Mesothelial cell of epicardium (in vitro differentiated cells): ENCODE measurements at places on chromosomes 3 and 15.

- no peak for DNase-seq
Observed at GRCh38 chr3:154398084-154398967, 31.7 kb downstream of the GPR149 start.

DNA sequence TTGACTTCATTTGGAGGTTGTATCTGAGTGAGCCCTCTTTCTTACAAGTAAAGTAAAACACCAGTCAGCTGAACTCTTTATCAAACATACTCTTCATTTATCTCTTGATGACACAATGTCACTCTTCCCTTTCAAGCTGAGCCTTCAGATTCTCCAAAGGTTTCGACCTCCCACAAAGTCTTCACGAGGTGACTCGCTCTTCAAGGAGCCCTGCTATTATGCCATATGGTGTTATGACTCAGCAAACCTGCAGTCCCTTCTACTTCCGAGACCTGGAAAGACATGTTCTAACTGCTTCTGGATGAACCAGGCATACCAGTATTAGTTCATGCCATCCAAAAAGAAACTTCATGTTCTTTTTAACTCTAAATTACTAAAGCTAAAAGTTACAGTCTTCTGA, 23.1 kb downstream of the AADAC start:
- no peak for DNase-seq

GRCh38 chr3:101936419-101937356, 87.4 kb downstream of the NFKBIZ start:
- no peak for DNase-seq

- DNase-seq, result no peak
Observed at GRCh38 chr15:85026304-85027032, 44.8 kb downstream of the PDE8A start.

GRCh38 chr3:121723485-121723884, 26.1 kb downstream of the GOLGB1 start:
- no peak for DNase-seq

- no peak for DNase-seq
Observed at GRCh38 chr3:171569571-171570132, 109.4 kb upstream of the TNIK start.

DNA sequence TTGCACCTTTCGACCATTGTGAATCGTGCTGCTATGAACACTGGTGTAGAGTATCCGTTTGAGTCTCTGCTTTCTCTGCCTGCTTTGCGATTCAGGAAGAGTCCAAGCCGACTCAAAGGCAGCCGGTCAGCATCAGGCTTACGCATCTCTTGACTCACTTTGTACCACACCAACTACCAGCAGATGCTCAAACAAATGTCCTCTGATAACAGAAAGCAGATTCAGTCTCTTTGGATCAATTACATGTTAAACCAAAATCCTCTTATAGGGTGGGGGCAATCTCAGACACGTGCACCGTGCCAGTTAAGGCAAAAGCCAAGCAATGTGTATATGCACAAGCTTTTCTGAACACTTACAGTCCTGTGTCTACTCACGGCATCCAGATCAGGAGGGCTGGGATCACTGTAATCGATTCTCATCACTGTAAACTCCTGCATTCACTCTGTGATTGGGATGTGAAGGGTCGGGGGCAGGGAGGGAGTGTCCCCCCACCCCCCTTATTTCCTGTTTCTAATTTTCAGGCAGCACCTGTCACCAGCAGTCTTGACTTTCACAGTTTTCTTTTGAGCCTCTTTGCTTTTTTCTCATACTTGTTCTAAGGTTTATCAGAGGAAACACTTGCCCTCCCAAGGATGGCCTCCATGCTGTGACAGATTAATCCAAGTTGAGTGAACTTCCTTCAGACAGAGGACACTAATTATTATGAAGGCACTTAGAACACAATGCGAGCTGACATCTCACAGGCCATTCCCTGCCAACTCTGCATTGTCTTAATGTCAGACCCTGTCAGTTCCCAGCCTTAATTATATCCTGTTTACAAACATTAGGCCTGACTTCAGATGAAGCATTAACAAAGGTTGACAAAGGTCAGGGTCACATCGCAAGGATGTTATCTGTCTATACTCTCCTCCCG, 153.5 kb downstream of the MECOM start:
- no peak for DNase-seq

DNA sequence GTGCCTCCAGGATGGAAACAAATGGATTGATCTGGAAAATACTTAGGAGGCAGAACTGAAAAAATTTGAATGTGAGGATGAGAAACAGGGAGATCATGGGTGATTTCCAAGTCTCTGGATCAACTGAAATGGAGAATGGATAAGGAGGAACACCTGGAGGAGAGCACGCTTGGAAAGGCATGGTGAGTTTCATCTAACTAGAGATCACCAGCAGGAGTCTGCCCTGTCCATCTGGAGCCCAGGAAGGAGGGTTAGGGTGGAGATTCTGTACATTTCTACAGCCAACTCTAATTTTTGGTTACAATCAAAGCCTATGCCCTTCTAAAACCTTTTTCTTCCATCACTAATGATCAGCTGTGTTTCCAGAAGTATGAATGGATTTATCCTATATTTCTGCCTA, 995.9 kb upstream of the CFAP20DC start:
- DNase-seq, result no peak

- DNase-seq, result no peak
Observed at GRCh38 chr15:63133786-63134185, 12.1 kb downstream of the LACTB start.

DNA sequence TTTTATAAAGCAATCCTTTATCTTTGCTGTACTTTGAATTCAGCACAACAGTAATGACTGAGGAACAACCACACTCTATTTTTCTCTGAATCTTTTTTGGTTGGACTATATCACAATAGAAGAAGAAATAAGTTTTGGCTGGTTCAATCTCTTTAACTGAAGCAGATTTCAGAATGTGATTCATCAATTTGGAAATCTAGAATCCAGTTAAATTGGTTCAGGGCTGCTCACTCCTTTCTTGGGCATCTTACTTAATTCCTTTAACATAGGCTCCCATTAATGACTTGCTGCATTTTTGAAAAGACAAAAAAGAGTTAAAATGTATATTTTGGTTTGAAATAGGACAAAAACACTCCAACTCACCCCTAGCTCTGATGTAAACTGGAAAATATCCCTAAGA, 688.3 kb upstream of the NECTIN3 start:
- DNase-seq, result no peak

GRCh38 chr15:51331141-51331540, 7.3 kb downstream of the CYP19A1 start:
- DNase-seq, result no peak

DNA sequence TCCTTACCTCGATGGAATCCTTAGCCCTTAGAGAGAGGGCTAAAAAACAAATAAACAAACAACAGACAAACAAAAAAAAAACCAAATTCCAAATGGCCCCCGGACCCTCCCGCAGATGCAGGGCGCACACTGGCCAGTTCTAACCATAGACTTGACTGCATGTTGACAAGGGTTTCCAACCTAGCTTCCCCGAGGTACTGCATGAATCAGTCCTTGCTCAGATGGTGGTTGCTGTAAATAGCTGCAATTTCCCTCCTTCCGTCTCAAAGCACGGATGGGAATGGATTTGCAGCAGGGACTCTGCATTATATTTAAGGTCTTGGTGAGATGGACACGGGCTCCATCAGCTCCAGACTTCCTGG, 162.8 kb downstream of the CD47 start:
- DNase-seq, result no peak

- no peak for DNase-seq
Observed at GRCh38 chr15:89768071-89768500, 8.0 kb upstream of the MESP2 start.

- DNase-seq, result no peak
Observed at GRCh38 chr15:100350434-100351226, 8.9 kb upstream of the ADAMTS17 start.

DNA sequence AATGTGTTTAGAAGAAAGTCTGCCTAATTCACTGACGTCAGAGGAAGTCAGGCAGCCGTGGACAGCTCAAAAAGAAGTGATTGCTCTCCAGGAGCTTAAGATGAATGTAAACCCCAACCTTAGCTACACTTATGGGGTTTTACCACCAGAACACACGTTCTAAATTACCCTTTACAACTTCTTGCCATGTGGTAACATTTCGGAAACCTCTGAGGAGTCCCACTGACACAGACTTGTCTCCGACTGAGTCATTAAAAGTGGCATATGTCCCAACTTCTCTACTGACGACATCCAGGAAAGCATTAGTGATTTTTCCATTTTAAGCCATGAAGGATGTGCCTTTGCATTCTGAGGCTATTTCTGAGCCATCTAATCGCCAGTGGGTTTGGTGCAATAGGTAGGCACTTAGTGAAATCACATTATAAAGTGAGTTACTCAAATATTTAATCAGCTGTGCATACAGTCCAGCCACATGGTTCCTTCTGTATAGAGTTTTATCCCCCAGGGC, 32.4 kb downstream of the C2CD4A start:
- no peak for DNase-seq

- DNase-seq, result no peak
Observed at GRCh38 chr3:70250492-70250891, 61.9 kb downstream of the MDFIC2 start.

- DNase-seq, result no peak
Observed at GRCh38 chr3:128870347-128870746, 9.1 kb upstream of the ACAD9 start.

DNA sequence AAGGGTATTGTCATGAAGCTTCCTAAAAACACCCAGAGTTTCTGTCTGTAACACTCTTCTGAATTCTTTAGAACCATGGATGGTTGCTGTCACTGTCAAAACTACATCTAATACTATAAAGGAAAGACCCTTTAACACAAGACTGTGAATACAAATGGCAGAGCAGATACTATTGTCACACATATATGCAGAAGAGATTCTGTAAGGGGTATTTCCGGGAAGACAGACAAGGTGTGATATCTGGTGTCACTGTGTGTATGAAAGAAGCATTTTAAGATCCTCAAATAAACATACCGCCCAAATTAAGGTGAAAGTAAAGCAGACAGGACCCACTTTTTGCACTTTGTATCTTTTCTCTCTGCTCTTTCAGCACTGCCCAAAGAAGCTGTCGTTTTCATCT, 306.4 kb downstream of the RORA start:
- no peak for DNase-seq

DNA sequence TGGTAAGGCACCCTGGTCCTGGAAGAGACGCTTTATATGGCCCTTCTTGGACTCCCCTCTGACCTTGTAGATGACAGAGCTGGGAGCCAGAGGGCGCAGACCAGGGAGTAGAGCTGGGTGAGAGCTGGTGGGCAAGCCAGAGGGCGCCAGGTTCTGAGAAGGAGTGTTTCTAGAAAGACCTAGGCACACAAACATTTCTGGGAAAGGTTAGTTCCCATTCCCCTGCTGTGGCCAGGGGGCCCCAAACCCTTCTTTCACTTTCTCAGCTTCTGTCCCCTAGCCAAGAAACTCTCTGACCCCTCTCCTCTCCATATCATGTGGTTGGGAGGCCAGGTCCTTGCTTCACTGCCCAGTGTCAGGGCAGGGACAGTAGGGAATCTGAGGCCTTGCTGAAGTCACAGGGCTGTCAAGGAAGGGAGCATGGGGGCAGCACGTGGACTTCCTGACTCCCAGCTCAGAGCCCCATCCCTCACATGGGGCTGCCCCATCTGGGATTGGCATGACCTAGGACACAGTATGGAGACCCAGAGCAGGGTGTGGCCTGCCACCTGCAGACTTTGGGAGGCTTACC, 3.6 kb downstream of the HEMK1 start:
- DNase-seq, result no peak

DNA sequence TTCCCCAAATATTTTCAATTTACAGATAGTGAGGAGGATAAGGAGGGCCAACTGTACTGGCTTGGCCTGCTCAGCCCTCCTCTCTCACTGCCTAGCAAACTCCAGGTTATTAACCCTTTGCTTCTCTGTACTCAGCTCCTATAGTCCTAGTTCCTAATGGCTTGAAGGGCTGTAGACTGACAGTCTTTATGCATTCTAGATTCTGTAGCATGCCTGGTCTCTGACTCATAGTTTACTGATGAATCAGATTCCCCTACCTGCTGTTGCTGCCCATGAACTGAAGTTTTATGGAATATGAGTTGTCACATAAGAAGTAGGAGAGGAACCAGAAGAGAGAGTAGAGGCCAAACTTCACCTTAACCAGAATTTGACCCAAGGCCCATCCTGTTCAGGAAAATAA, 27.1 kb upstream of the MAP3K13 start:
- DNase-seq, result no peak

DNA sequence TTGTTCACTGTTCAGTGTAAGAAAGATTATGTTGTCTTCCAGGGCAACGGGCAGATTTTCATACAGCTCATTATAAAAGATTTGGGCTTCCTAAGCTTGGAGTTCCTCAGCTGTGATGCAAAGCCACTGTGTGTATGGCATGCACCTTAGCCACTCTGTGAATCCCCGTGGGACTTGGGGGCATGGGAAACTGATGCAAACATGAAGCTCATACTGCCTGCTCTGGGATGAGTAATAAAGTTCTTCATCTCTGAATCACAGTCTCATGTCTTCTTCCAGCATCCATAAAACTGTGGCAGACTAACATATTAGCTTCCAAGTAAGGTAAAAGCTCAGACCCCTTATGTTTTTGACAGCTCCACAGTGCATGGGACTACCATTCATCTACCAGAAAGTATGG, 154.3 kb upstream of the RORA start:
- DNase-seq, result no peak

DNA sequence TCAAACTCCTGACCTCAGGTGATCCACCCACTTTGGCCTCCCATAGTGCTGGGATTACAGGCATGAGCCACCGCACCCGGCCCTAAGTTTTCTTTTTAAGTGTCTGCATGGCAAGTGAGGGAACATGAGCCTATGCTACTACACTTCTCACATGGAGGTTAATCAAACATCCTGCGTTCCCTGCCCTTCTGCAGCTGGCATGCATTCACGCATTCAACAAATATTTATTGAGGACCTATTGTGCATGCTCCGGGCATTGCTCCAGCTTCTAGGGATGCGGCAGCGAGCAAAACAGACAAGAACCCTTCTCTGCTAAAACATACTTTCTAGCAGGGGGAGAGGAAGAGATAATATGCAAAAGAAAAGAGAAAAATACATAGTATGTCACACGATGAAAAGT, 42.6 kb upstream of the ACKR4 start:
- DNase-seq, result no peak
